ENCODE measurements at places on chromosomes 12 and 14.

DNA sequence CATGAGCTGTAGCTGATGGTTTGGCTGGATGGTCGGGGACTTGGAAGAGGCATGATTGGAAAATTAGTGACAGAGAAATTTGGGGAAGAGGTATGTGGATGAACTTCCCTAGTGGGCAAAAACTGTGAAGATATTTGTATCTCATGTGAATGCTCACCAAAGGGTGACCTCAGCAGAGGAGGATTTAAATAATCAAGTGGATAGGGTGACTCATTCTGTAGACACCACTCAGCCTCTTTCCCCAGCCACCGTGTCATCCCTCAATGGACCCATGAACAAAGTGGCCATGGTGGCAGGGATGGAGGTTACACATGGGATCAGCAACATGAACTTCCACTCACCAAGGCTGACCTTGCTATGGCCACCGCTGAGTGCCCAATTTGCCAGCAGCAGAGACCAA, 60.8 kb upstream of the KRAS start:
- peak; percentile 47 for DNase-seq

GRCh38 chr12:6053541-6053940, 70.9 kb downstream of the VWF start:
- DNase-seq = peak; percentile 69

GRCh38 chr14:45940318-45940717, 687.3 kb upstream of the MIS18BP1 start:
- no peak for DNase-seq

DNA sequence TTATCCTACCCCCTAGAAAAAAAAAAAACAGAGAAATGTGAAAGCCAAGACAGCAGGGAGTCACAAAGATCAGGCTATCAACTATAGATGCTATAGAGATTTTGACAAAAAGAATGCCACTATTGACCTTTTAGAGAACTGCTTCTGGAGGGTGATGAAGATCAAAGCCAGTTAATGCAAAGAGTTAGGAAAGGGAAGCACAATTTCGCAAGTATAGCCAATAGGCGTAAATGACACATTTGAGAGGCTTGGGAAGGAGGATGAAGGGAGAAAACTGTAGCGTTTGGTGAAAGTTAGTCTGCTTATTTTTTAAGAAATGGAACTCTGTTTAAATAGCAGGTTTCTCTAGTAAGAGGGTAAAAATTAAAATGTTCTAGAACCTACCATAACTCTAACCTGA, 190.7 kb downstream of the DUSP6 start:
- DNase-seq = no peak

DNA sequence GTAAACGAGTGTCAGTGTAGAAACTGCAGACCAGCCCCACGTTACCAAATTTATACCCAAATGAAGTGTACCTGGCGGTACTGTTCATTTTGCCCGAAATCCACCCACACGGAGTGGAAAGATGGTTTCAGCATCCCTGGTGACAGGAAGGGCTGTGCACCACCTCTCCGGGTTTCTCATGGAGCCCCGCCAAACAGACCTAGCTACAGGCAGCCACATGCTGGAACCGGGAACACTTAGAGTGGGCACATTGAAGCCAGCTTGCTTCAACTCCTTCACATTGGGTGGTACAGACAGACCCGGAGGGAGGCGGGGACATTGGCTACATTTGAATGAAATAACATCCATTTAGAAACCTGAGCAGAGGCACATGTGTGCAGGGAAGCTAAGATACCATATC, 84.4 kb downstream of the PPP2R5C start:
- no peak for DNase-seq

- DNase-seq = no peak
Measured at GRCh38 chr12:105834496-105834895, 304.3 kb downstream of the NUAK1 start.

GRCh38 chr14:68076451-68076850, 256.9 kb downstream of the RAD51B start:
- peak; percentile 42 for DNase-seq

DNA sequence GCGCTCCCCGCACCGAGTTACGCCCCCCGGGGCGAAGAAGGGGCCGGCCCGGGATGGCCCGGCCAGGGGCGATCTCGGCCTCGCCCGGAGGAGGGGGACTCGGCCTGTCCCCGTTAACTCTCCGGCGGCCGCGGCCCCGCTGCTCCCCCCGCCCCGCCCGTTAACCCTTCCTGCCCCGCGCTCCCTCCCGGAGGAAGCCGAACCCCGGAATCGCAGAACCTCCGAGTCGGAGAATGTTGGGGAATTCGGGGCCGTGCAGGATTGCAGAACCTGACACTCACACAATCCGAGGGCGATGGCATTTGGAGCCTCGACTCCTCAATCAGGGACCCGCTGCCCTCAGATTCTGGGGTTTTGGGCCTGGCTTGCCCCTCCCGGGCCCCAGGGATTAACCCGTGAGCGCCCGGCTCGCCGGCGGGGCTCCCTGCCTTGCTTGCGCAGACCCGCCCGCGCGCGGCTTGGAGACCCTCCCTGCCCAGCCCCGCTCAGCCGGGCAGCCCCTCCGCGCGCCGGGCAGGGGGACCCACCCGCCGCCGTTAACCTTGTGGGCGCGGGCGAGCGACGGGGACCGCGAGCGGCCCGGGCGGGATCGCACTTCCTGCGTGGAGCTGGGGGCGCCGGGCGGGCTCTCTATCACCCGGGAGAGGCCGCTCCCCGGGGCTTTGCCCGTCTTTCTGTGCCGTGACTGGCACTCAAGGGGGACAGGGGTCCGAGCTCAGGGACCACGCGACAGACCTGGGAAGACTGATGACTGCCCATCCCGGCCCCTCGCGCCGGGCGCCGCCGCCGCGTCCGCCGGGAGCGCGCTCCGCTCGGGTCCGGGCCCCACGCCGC, 18.8 kb downstream of the BEGAIN start:
- DNase-seq = no peak

Data from fibroblast of skin of scalp (primary cell).